ENCODE measurements at places on chromosomes 1 and 21.

DNA sequence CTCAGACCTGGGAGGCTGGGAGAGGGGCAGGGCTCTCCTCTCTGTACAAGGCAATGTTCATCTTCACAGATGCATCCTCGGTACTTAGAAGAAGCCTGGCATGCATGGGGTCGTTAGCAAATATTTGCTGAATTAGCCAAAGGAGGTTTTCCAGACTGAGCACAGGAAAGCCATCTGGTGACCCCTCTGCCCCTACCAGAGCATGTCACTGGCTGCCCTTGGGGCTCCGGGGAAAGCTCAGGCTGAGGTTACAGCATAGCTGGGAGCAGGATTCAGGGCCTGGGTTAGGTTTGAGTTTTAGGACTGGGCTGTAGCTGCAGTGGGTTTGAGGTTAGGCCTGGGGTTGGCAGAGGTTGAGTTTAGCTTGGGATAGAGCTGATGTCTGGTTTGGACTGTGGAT is 43.4 kb upstream of the ZBTB40 start:
- DNase-seq: no peak

- no peak for DNase-seq
Measured at GRCh38 chr1:112502826-112503225, 5.9 kb upstream of the WNT2B start.

- DNase-seq: no peak
Measured at GRCh38 chr1:197307551-197307950, 39.5 kb downstream of the CRB1 start.

- DNase-seq: no peak
Measured at GRCh38 chr1:225828706-225829345, 18.9 kb downstream of the EPHX1 start.

GRCh38 chr1:8706995-8707396 is 110.4 kb downstream of the RERE start:
- no peak for DNase-seq

- DNase-seq: no peak
Measured at GRCh38 chr1:224502459-224503160, 68.0 kb upstream of the WDR26 start.

GRCh38 chr21:37088186-37088735 is 15.2 kb downstream of the TTC3 start:
- DNase-seq: no peak
